COLO829 (cell line): ENCODE measurements at places on chromosomes 1 and 21.

DNA sequence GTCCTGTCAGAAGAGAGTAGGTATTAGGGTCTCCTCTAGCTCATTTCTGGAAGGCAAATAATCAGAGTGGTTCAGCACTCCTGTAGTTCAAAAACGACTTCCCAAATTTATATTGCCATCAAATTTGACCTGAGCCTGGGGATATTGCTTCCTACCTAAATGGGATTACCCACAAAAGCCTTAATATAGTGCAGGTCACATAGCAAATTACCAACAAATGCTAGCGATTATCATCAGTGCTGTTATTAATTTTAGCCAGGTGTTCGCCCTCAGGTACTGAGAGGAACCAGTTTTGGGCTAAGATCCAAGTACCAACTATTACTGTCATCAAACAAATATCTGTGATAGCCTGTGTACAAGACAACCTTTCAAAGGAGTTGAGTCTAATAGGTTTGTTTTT is 661.8 kb upstream of the PTBP2 start:
- DNase-seq: no peak

DNA sequence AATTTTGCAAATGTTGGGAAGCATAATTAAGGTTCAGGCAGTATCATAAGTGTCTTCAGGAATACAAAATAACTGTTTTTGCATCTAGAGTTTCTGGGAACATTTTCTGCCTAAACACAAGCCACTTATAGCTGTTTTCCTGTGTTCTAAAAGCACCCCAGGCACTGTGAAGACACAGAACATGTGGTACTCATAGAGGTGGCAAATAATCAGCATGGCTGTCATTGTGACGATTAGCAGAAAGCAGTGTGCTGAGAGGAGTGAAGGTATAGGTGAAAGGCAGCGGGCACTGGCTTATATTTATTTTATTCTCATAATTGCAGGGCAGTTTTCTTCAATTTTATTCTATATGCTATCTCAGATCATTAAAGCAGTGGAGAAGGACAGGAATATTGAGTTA is 119.6 kb downstream of the LRRC53 start:
- no peak for DNase-seq

GRCh38 chr1:95451054-95451453 is 217.0 kb downstream of the RWDD3 start:
- DNase-seq: no peak

- no peak for DNase-seq
Observed at GRCh38 chr1:6499296-6499695, 7.8 kb upstream of the PLEKHG5 start.

DNA sequence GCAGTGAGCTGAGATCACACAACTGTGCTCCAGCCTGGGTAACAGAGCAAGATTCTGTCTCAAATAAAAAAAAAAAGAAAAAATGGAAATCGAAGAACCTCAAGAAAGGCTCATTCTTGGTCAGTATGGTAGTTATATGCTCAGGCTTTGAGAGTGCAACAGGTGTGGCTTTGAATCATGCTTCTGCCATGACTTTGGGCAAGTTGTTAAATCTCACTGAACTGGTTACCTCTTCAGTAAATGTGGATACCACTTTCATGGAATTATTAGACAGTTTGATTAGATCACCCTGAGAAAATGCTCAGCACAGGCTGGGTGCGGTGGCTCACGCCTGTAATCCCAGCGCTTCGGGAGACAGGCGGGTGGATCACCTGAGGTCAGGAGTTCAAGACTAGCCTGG is 12.8 kb downstream of the TRNAU1AP start:
- no peak for DNase-seq

GRCh38 chr1:227541796-227542152 is 21.6 kb upstream of the ZNF678 start:
- DNase-seq: no peak

DNA sequence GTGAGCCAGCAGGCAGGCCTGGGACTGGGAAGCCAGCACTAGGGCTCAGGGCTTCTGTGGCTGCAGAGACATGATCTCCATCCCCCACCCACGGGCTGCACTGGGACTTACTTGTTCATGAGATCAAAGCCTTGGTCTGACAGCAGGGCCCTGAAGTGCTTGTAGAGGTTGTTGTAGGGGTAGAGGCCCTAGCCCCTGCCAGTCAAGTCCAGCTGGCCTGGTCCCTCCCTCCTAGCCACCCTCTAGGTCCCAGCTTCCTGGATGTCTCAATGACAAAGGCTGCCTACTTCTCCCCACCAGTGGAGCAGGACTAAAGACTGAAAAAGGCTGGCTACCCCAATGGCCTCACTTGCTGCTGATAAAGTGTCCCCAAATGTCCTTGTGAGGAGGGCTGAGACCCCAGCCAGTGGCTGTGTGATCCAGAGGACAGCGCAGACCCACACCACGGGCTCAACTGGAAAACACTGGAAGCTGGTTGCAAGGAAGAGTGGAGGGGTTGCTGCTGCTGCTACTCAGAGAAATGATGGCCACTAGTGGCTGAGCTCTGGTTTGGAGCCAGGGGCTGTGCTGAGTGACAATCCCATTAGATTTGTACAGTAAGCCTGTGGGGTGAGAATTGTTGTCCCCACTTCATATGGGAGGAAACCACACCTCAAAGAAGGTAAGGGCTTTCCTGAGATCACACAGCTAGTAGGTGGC is 1.4 kb downstream of the HTR1D start:
- no peak for DNase-seq

DNA sequence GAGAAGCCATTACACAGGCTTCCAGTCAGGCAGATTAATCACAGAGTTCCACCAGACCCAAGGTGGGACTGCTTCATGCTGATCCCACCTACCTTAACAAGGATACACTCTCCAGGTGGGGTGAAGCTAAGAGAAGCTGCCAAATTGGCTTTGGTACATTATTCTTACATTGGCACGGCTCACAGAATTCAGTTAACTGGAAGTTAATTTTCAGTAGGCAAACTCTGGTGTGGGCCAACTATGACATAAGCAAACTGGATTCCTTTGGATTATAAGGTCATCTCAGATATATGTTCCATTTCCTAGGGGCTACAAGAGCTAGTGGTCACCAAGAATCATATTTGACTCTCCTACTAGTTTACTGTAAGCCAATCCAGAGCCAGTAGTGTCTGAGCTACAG is 448.8 kb upstream of the BEND5 start:
- DNase-seq: no peak

DNA sequence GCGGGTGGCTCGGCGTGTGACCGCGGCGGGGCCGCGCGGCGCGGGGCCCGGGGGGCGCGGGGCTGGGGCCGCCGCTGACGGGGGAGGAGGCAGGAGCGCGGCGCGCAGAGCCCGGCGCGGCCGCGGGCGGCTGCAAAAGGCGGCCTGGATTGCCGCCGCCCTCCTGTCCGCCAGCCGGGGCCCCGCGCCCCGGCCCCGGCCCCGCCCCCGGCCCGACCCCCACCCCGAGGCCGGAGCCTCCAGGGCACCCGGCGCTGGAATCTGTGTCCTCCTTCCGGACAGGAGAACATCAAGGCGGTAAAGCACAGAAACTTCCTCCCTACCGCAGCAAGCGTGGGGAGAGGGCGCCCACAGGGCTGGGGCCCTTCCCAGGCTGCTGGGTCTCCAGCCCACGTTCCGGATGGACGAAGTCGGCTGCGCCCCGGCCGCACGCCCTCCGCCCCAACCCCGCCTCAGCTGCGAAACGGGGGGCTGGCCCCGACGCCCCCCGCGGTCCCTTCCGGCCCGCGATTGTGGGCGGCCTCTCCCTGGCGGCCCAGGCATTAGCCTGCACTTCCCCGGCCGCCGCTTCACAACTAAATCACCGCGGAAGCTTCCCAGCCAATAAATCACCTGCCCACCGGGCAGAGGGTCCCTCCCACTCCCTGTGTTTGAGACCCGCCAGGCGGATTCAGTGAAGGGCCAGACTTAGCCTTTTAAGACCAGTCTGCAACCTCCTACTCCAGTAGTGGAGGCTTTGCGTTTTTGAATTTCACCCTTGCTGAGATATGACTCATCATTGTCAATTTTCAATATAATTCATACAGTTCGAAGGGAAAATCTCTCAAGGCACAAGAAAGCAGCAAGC is 106.0 kb downstream of the SLC45A1 start:
- DNase-seq: no peak

GRCh38 chr1:99490031-99490430 is 155.9 kb upstream of the PALMD start:
- DNase-seq: no peak

DNA sequence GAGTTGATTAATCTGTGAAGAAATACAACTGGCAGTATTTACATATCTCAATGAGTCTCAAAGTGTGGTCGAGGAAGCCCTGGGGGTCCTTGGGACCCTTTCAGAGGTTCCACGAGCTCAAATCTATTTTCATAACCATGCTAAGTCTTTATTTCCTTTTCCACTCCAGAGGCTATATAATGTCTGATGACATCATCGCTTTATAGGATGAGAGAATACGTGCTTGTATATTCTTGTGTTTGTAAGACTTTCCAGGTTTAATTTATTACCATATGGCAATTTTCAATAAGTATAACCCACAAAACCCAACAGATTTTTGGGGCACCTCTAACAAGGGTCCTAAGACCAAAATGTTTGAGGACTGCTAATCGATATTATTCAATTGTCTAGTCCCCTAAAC is 1.4 kb upstream of the SLC19A2 start:
- DNase-seq: no peak

DNA sequence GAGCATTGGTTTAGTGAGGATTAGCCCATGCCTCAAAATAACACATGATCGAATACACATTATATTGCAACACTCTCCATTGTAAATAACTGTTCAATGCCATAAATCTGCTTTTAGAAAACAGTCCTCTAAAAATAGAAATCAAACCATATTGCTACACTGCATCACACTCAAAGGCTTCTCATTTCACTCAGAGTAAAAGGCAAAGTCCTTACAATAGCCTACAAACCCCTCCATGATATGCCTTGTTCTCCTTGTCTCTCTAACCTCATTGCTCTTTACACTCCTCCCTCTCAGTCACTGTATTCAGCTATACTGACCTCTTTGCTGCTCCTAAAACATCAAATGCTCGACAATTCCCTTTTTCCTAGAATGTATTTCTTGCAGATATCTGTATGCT is 64.2 kb downstream of the CYYR1 start:
- DNase-seq: no peak

DNA sequence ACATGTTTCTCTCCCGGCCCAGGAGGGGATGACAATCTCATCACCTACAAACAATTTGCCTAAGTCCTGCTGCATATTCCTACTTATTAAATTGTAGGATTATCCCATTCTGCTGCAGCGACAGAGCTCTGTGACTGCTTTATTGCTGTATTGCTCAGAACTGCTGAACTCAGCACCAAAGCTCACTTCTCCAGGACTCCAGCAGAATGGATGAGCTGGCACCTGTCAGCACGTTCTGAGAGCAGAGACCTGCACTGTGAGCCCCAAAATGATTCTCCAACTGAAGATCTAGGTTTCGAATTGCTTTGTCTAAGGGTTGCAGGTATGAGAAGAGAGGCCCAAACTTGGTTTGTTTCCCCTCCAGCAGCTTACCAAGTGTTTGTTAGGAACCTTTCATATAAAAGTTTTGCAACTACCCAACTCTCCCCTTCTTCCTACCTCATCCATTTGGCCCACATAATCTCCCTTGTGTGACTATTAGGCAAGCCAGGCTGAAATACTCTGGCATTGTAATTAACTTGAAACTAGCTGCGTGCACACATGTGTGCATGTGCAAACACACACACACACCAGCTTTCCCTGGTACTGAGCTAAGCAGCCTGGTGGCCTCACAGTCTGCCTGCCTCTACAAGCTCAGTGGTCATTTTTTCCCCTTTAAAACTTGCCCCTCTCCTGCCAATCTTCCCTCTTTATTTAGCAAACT is 161.4 kb upstream of the CAMK1G start:
- no peak for DNase-seq

DNA sequence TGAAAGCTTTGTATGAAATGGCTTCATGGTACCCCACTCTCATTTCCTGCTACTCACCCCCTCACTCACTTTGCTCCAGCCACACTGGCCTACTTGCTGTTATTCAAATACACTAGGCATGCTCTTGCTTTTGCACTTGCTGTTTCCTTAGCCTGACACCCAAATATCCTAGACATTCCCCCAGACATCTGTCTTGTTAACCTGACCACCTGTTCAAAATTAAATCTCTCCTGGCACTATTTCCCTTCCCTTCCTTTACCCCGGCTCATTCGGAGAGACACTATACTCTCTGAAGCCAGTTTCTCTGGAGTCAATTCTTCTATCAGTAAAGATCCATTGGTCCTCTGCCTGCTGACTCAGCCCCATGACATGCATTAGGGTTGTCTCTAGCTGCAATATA is 306.0 kb upstream of the SGIP1 start:
- DNase-seq: no peak

GRCh38 chr1:182686446-182686845 is 2.1 kb upstream of the RGS8 start:
- DNase-seq: no peak

DNA sequence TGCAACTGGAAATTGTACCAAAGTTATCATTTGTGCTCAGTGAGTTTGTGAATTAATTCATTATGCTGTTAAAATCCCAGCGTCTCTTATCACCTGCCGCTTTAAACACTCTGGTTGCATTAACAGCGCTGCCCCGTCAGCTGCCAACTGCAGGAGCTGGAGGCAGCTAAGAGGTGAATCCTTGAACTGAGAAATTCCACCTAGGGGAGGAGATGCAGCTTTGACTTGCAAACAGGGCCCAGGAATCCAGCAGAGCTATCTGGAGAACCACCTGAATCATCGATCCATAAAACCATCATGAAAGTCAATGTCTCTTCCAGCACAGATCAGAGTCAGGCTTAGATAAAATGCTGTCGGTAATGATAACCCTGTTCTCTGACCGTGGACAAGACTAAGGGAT is 140.7 kb upstream of the PTBP2 start:
- DNase-seq: no peak

- no peak for DNase-seq
Observed at GRCh38 chr1:209130886-209131285, 452.6 kb upstream of the CAMK1G start.

DNA sequence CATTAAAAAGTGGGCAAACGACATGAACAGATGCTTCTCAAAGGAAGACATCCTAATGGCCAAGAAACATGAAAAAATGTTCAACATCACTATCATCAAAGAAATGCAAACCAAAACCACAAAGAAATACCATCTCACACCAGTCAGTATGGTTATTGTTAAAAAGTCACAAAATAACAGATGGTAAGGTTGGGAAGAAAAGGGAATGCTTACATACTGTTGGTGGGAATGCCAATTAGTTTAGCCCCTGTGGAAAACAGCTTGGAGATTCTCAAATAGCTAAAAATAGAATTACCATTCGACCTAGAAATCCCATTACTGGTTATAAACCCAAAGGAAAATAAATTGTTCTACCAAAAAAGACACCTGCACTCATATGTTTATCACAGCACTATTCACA is 369.4 kb downstream of the KCNH1 start:
- DNase-seq: no peak
